ENCODE measurements at places on chromosomes 16 and 17.

- DNase-seq: no peak
These were observed 86.9 kb downstream of the NDEL1 start for GRCh38 chr17:8522577-8522976.

GRCh38 chr17:46180892-46181274, 12.3 kb downstream of the KANSL1 start:
- DNase-seq: no peak

GRCh38 chr16:15037003-15037402, 18.9 kb downstream of the NTAN1 start:
- no peak for DNase-seq

- DNase-seq: no peak
These were observed 11.4 kb upstream of the KREMEN2 start for GRCh38 chr16:2952679-2953078.

GRCh38 chr16:85200471-85201278, 88.4 kb upstream of the CIBAR2 start:
- DNase-seq: no peak

DNA sequence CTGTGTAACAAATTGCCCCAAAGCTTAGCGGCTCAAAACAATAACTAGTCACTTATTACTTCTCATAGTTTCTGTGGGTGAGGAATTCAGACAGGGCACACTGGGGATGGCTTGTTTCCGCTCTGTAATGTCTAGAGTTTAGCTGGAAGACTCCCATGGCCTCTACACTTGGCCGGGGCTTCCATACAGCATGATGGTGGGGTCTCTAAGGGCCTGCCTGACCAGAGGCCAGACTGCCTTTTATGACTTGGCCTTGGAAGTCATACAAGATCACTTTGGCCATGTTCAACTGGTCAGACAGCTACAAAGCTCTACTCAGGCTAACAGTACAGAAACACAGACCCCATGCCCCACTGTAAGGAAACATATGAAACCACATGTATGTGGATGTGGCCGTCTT, 8.2 kb downstream of the GLP2R start:
- DNase-seq: no peak

DNA sequence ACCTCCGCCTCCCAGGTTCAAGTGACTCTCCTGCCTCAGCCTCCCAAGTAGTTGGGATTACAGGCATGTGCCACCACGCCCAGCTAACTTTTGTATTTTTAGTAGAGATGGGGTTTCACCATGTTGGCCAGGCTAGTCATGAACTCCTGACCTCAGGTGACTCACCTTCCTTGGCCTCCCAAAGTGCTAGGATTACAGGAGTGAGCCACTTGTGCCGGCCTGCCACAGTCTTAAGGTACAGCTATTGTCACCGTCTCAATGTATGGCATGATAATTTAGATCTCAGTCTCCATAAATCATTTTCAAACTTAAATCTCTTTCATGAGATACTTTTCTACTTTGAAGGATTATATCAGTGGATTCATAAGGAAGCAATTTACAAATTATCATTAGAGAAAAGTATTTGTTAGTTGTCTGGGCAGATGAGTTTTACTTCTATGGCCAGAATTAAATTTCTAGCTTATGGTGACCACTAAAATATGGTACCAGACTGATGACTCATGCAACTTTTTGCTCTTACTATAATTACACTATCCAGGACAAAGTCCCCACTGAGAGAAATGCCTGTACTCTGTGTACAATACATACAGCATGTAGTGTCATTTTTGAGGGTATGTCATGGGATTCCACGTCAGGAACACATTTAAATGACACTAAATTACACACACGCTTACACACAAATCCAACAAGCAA, 1230.3 kb upstream of the GOT2 start:
- no peak for DNase-seq

DNA sequence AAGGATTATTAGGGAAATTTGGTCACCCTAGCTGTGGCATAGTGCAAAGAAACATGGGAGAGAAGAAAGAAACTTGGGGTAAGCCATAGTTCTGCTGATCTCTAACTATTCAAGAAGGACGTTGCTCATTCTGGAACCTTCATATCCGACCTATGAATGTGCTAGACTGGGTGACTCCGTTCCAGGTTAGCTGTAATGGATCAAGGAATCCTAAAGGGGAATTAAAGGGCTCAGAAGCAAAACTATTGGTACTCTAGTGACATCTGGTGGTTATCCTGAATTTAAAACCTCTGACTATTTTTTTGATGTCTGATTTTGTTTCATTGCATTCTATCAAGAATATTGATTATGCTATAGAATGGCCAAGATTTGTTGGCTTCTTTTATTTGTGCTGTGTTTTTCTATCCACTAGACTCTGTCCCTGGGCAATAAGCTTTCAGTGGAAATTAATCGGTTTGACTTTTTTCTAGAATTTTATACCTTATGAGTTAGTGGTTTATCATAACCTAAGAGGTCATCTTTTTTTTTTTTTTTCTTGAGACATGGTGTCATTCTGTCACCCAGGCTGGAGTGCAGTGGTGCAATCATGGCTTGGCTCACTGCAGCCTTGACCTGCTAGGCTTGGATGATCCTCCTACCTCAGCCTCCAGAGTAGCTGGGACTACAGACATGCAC, 19.5 kb downstream of the PCTP start:
- no peak for DNase-seq

- peak; percentile 74 for DNase-seq
These were observed 3.1 kb upstream of the SETD6 start for GRCh38 chr16:58511933-58512815.

GRCh38 chr17:1158879-1159278, 20.9 kb downstream of the ABR start:
- DNase-seq: no peak

- DNase-seq: no peak
These were observed 8.9 kb downstream of the HAGH start for GRCh38 chr16:1817716-1818115.

DNA sequence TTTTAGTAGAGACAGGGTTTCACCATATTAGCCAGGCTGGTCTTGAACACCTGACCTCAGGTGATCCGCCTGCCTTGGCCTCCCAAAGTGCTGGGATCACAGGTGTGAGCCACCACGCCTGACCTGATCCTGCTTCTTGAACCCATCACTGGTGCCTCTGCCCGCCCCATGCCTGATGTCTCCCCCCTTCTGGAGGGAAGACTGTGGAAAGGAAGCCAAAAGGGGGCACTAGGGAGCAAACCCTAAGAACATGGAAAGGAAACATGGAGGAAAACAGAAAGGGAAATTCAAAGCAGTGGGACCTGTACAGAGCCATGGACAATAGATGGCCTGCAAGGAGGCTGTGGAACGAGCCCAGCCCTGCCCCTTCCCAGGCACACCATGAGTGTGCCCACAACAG, 31.1 kb upstream of the FASN start:
- DNase-seq: no peak

GRCh38 chr17:6047966-6048365, 22.2 kb upstream of the WSCD1 start:
- DNase-seq: no peak

GRCh38 chr17:31830971-31831858, 27.8 kb downstream of the COPRS start:
- no peak for DNase-seq

DNA sequence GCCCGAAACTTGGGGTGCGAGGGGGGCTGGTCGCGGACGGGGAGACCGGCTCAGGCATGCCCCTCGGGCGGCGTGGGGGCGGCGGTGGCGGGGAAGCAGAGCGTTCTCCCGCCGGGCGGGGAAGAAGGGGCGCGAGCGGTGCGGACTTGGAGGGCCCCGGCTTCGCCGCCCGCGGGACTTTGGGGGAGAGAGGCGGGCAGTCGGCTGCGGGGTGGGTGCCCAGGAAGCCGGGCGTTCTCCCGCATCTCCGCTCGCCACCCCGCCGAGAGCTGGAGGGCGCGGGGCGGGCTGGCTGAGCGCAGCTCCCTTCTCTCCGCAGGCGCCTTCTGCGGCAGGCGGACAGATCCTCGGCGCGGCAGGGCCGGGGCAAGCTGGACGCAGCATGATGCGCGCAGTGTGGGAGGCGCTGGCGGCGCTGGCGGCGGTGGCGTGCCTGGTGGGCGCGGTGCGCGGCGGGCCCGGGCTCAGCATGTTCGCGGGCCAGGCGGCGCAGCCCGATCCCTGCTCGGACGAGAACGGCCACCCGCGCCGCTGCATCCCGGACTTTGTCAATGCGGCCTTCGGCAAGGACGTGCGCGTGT, 772 bp downstream of the NTN1 start:
- no peak for DNase-seq

DNA sequence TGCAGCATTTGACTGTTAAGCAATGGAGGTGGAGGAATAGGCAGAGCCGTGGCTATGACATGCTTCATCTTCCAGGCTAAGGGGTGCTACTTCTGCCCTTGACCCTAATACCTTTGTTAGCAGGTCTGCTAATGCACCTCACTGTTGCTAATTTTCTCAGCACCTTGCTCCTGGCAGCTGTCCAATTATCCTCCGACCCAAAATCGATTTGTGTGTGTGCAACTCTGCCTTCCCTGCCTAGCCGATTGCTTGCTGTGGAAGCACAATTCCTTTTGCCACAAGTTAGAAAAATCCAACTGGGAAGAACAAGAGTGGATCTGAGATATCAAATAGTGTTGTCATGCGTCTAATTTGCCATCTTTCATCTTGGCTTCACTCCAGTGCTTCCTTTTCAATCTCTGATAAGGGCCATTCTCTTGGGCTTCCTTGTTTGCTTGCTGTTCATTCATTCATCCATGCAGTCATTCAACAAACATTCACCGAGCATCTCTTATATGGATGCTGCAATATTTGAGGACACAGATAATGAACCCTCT, 422.8 kb downstream of the RBFOX1 start:
- no peak for DNase-seq

GRCh38 chr17:39775031-39775430, 37.3 kb downstream of the GRB7 start:
- DNase-seq: no peak

GRCh38 chr16:4714996-4715395, 19.1 kb downstream of the ANKS3 start:
- no peak for DNase-seq

GRCh38 chr17:70307430-70308225, 138.3 kb downstream of the KCNJ2 start:
- DNase-seq: no peak

DNA sequence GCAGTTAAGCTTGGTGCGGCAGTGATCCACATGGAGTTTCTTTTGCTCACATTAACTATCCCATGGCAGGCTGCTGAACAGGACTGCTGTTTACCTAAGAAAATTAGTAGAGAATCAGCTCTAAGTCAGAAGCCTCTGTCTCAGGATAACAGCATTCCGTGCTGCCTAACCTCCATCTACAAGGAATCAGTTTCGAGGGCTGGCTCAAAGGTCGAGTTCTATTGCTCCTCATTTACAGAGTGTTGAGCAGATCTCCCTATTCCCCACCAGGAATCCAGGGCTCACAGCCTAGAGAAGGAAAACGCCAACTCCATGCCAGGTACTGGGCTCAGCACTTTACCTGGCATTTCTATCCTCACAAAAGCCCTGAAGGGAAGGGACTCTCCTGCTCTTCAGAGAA, 9.9 kb downstream of the GINS2 start:
- no peak for DNase-seq

- peak; percentile 6 for DNase-seq
These were observed 4.5 kb downstream of the PMP22 start for GRCh38 chr17:15260376-15261257.

GRCh38 chr16:63195336-63195735, 1159.1 kb upstream of the CDH8 start:
- DNase-seq: no peak

DNA sequence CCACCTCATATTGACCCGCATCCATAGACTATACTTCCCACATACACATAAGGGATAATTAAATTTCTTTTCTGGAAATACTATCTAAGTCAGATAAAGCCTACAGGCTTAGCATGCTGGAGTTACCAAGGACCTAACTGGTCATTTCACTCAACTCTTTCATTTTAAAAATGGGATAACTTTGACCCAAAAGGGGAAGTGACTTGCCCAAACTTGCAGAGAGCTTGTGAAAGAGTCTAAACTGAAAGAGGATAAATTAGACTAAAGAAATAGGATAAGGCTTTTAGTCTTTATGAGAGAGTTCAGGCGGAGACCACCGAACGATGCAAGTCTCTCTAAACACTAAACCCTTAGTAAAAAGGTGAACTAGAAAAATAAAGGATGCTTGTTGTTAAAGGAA, 3.9 kb upstream of the KRT33A start:
- DNase-seq: no peak

GRCh38 chr17:70373369-70373768, 204.0 kb downstream of the KCNJ2 start:
- no peak for DNase-seq

DNA sequence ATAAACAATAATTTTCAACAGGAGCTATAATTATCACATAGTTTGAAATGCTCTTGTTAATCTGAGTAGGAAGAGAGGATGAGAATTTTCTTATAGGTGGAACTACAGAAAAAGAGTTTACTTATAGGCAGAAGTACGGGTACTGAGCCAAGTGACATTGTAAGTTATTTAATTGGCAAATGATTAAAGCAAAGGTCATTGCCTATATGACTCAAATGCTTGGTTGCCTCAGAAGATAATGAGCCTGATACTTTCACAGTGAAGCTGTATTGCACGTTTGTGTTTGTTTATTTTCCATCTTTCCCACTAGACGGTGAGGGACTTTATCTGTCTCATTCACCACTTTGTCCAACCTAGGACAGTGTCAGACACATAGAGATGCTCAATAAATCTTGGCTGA, 749.3 kb downstream of the MAF start:
- DNase-seq: no peak

DNA sequence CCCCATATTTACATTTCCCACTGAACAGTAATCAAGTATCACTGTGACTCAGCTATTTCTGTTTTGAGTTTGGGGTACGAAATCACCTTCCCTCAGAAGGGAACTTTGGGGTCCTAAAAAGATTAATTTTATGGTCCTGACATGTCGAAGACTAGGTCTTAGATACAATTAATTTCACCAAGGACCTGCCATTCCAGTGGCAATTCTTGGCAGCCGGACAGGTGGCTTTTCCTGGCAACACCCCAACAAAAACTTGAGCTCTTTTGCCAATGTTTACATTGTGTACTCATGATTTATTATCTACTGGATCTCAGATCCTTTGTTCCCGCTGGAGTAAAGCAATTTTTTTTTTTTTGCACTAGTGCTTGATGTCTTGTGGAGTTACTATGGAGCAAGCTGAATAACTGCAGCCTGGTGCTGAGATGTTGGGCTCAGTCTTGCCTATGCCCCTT, 14.4 kb downstream of the SLFN5 start:
- DNase-seq: no peak

GRCh38 chr16:72749091-72749490, 298.8 kb downstream of the ZFHX3 start:
- no peak for DNase-seq

GRCh38 chr16:49742428-49743202, 113.3 kb downstream of the ZNF423 start:
- no peak for DNase-seq

DNA sequence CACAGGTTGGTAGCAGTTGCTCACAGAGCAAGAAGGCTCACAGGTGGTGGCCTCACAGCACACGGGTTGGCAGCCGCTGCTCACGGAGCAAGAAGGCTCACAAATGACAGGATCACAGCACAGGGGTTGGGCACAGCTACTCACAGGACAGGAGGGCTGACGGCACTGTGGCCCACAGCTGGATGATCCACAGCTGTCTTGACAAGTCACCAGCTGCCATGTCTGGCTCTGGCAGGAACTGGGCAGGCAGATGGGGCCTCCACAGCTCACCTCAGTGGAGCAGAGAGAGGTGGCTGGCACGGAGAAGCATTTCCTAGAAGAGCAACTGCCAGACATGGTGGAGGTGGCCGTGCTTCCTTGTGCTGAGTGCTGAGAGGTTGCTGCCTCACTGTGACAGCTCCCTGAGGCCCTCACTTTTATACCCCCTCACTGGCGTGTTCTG, at the start of gene KRTAP16-1:
Gene KRTAP16-1, minus strand, starts transcription at position 392 of the 442 bp plus-strand sequence. Its CDS starts 56 bp downstream, at position 336.
- peak; percentile 45 for DNase-seq

All from activated T-helper 1 cell treated with Interleukin-2 at 50 U/mL for 16 hours (primary cell).